ENCODE measurements at places on chromosomes 1 and 21.

GRCh38 chr1:13540866-13541265 lies 27.1 kb upstream of the LRRC38 start:
- ATAC-seq: no peak

DNA sequence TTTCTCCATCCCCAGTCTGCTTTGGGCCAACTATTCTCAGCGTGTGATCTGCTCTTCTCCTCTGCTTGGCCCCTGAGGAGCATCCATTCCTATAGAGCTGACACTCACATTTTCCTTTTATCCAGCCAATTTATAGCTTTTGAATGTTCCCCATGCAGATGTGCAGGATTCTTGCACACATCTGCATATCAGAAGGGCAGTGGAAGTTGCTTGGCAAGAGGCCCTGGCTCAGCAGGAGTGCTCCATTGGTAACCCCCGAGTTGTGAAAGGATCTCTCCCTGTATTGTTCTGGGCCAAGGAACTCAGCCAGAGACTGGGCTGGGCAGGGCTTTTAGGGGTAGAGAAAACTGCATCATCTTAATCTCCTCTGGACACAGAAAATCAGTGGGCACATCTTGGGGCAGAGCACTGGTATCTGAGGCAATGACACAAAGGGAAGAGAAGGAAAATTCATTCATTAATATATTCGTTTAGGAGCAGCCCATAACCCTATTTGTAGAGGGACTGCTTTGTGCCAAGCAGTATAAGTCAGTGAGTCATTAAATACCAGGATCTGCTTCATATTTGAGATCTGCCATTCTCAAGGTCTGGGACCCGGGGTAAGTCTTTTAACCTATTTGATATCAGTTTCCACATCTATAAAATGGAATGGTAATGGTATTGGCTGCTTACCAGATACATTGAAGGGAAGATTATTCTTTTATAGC lies 31.0 kb upstream of the BEND5 start:
- no peak for ATAC-seq

DNA sequence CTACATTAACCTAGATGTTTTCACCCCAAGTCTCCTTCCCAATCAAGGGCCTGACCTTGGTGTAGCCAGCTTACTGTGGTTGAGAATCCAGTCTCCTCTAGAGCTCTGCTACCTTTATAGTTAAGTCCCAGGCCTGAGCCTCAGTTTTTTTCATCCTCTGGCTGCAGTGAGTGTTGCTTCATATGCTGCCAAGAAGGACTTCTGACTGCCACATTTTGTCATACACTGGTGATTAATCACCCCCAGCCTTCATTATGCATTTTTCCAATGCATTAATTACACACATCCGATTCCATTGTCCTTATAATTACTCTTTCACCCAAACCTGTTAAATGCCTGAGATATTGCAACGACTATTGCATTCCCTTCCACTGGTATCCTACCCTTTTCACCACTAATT lies 66.3 kb upstream of the FGGY start:
- ATAC-seq: no peak

DNA sequence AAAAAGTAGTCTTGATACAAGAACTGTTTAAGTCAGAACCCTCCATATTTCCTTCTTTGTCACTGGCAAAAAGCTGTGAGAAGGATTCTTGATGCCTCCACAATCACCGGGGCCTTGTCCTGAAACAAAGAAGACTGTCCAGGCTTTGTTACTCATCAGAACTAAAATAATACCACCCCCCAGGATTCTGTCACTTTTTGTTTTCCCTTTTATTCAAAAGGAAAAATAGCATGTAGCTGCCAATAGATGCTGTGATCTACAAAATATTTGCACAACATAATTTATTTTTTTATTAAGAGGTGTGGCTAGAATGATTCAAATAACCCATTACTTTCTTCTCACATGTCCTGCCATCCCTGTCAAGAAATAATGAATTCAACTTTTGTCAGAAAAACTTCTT lies 173.7 kb downstream of the LYPLAL1 start:
- no peak for ATAC-seq

- no peak for ATAC-seq
These were observed 9.9 kb upstream of the ZSCAN20 start for GRCh38 chr1:33462405-33463164.

GRCh38 chr21:22421416-22422180 lies 1423.4 kb downstream of the NCAM2 start:
- ATAC-seq: no peak

DNA sequence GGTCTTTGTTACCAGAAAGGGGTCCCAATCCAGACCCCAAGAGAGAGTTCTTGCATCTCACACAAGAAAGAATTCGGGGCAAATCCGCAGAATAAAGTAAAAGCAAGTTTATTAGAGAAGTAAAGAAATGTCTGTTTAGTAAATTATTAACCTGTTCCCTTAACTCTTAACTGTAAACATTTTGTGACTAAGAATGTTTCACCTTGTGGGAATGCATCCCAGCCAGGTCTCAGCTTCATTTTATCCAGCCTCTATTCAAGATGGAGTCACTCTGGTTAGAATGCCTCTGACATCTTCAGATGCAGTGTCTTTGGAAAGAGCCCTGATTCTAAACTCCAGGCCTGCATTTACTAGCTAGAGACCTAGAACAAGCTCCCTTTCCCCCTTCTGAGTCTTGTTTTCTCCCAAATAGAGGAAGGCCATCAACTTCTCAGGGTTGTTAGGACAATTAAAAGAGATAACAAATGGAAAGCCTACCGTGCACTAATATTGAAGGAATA lies 4.5 kb upstream of the FABP3 start:
- no peak for ATAC-seq

DNA sequence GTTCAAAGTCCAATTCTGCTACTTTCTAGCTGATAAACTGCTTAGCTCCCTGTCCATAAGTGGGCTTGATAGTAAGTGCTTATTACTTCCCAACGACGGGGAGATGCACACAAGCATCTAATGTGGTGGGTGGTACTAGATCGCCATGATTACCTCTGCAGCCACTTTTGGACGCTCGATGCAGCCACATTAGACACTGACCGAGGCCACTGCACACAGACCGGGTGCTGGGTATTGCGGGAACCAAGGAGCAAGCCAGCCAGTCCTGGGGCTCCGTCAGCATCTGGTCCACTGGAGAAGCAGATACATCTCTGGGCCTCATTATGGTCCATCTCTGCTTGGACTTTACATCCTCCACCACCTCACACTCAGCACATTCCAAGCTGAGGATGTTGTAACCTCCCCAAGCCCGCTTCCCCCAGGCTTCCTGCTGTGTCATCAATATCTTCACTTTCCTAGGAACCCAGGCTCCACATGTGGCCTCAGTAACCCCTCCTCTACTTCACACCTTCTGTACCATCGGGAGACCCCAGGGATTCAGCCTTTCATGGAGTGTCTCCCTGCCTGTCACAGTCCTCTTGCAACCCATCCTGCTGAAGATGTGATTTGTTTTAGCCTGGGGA lies 48.2 kb downstream of the RHOU start:
- no peak for ATAC-seq

GRCh38 chr1:33008051-33008914 lies 28.4 kb downstream of the AK2 start:
- ATAC-seq: no peak

GRCh38 chr21:45506241-45506817 lies 35.9 kb downstream of the SLC19A1 start:
- no peak for ATAC-seq

GRCh38 chr1:152110860-152111514 lies 4.3 kb downstream of the TCHH start:
- peak; percentile 36 for ATAC-seq

DNA sequence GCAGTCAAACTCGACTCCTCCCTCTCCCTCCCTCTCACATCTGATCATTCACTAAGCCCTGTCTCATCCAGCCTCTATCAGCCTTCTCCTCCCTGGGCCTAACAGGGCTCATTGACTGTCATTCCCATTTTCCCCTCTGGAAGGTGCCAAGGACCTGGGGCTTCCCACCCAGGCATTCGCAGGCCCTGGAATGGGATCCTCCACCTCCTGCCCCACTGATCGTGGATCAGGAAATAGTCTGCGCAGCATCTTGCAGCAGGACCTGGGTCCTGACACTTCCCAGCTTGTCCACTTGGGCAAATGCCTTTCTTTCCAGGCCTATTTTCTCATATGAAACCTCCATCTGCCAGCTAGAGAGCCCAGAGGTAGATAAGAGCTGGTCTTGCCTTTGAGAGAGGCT lies 71.2 kb upstream of the ZC3H12A start:
- ATAC-seq: no peak

GRCh38 chr1:216721062-216721461 lies 2.2 kb downstream of the ESRRG start:
- no peak for ATAC-seq

DNA sequence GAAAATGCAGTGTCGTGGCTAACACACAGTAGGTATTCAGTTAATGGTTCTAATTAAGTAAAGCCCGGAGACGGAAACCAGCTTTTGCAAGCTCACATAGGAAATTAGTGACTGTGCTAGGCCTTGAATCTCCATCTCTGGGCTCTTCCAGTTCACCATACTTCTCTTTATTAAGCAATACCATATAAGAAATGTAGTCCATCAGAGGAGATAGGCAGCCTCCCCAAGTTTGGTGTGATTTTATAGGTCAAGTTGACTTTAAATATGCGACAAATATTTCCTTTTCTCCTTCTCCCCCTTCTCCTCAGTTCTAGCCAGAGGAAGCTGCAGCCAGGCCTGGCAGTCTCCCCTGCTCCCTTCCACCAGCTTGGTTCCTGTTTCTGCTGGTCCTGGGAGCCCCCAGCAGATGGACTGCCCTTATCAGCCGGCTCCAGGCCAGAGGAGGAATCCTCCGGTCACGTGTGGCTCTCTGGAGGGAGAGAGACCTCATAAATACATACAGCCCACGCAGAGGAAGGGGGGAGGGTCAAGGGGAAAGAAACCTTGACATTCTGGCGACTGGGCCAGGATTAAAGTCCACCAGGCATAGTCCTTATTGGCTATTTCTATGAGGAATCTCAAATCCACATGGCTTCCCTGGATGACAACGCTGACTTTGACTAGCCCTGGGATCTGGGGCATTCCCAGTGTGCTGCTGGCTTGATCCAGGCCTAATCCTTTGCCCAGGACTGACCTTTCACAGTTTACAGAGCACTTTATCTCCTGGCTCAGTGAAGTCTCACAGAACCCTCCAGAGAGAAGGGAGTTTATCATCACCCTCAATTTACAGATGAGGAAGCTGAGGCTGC lies 115.1 kb upstream of the JUN start:
- ATAC-seq: no peak

- ATAC-seq: no peak
These were observed 108.4 kb upstream of the DMRTA2 start for GRCh38 chr1:50531601-50532000.

DNA sequence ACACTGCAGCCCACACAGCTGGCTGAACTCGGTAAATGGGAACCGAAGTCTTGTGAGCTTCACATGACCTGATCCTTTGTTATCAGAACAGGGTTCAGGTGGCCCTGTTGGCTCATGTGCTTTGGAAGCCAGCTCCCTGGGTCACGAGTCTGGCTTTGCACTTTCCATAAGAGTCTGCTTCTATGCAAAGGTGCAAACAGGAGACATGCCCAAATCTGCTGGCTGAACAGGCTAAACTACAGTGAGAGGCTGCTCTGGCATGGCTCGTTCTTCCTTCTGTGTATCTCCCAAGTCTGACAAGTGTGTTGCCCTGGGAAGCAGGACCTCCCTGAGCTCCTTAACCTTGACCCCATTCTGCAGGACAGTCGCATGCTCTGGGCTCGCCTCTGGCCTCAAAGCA lies 549.6 kb downstream of the KIF26B start:
- no peak for ATAC-seq

DNA sequence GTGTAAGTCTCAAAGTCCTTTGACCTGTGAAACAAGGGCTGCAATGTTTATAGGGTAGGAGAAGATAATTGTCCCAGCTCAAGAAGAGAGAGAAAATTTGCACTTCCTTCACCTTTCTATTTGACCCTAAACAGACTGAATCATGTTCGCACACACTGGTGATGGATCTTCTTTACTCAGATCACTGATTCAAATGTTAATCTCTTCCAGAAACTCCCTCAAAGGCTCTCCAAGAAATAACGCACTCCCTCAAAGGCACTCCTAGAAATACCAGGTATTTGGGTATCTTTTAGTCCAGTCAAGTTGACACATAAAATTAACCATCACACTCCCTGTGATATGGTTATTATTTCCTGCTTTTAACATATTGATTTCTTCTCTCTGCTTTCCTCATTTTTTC lies 30.5 kb upstream of the PTGS2 start:
- no peak for ATAC-seq

GRCh38 chr1:53549781-53550180 lies 90.6 kb downstream of the DMRTB1 start:
- no peak for ATAC-seq

DNA sequence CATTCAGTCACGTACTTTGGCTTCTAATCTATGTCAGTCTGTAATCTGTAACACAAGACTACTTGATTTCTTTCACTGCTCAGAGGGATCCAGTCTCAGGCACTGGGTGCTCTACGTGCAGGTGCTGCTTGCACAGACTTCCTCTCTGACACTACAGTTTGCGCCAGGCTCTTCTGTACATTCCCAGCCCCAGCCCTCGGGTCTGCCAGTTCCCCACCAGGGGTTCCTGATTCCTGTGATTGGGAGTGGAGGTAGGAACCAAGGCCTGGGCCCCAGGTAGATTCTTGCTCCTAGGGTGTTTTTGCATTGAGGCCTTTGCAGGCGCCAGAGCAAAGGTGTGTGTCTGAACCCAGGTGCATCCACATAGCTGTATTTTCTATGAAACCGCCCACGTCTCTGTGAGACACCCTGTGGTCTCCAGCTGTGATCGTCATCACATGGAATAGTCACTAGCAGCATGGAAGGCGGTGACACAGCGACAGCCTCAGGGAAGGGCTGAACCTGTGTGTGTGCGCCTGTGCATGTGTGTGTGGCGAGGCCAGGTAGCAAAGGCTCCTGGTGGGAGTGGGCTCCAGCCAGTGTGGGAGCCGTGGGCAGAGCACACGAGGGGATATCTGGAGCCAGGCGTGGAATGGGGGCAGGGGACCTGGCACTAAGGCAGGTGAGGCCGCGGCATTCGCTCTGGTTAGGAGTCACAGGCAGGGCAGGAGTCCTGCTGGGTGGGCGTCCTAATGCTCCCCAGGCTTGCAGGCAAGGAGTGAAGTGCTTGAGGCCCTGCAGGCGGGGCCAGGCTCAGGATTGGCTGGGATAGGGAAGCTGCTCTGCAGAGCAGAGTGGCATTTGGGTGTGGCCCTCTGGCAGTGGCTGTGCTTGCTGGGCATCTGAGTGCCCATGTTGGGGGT lies 5.2 kb downstream of the GJC2 start:
- no peak for ATAC-seq

- no peak for ATAC-seq
These were observed 20.1 kb upstream of the CDCP2 start for GRCh38 chr1:54172614-54173599.

DNA sequence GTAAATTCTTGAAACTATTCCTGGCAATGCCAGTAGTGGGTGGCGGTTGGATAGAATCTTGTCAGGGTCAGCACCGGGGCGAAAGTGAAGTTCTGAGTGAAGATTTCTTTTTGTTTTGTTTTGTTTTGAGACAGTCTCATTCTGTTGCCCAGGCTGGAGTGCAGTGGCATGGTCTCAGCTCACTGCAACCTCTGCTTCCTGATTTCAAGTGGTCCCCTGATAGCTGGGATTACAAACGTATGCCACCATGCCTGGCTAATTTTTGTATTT lies 33.3 kb downstream of the PCNT start:
- peak; percentile 47 for ATAC-seq

- ATAC-seq: no peak
These were observed 293.2 kb downstream of the DUSP10 start for GRCh38 chr1:221448585-221449175.
